ENCODE measurements at places on chromosomes 2 and 18. TPM values are rescaled to one million over a fixed set of nuclear protein-coding genes. Genes with fewer than 3 reads are reported as not detected.

DNA sequence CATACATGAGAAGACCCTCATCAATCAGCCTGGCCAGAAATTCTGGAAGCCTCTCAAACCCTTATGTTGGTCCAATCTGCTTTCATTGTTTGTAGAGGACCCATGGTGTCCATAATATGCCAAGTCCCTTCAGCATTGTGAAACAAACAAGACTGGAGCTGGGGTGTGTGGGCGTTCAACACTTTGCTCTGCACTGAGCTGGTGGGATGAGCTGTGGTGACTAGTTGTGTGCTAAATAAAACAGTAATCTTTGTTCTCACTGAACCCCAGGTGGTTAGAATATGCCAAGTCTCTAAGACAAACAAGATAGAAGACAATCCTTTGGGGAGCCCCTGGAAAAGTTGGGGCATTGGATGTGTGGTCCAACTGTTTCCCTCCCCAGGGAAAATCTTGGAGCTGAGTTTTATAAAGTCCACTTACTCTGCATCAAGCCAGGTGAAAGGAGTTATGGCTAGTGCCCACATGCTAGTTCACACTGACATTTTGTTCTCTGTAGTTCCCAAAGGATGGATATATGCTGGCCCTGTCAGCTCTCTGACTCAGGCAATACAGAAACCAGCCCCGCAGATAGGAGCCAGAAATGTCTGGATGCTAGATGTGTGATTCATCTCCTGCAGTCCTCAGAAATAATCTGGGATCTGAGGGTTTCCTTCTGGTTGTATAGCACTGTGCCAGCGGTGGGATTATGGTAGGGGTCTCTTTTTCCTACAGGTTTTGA is 260.2 kb downstream of the TMX3 start:
- DNase-seq = no peak

GRCh38 chr18:62979900-62980299 is 264.6 kb downstream of the PHLPP1 start:
- DNase-seq = no peak

DNA sequence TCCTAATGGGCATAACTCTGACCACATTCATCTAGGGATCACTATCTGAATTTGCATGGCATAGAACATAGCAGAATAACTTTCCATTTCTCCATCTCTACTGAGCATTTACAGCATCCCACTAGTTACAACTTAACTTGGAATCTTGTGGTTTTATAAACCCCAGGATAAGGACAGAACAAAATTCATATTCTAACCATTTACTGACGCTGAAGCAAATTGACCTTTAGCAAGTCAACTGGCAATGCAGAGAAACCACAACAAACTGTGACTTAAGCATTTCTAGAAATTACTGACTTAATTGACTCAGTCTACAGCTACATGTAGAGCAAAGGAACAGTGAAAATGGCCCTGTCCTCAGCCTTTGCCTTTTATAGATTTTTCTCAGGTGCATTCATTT is 61.2 kb downstream of the DCC start:
- DNase-seq = no peak

- DNase-seq = no peak
Observed at GRCh38 chr2:188884517-188884916, 89.7 kb upstream of the COL3A1 start.

DNA sequence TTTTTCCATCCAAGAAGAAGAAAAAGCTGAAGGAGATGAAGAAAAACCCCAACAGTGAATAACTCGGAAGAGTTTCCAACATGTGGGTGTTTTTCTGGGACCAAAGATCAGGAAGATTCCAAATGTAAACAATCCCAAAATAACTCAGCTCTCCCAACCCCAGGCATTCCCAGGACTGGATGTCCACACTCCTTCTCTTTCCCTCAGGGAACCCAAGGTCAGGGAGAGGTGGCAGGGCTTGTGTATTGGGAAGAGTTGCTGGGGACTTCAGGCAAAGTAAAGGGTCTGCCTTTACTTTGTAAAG is 268.0 kb downstream of the DYSF start:
- DNase-seq = no peak

GRCh38 chr2:182553483-182553882 is 126.6 kb upstream of the PDE1A start:
- DNase-seq = no peak

GRCh38 chr2:238187618-238188548 is 15.6 kb downstream of the ILKAP start:
- DNase-seq = no peak

- DNase-seq = no peak
Observed at GRCh38 chr18:65287652-65288051, 463.2 kb upstream of the CDH7 start.

DNA sequence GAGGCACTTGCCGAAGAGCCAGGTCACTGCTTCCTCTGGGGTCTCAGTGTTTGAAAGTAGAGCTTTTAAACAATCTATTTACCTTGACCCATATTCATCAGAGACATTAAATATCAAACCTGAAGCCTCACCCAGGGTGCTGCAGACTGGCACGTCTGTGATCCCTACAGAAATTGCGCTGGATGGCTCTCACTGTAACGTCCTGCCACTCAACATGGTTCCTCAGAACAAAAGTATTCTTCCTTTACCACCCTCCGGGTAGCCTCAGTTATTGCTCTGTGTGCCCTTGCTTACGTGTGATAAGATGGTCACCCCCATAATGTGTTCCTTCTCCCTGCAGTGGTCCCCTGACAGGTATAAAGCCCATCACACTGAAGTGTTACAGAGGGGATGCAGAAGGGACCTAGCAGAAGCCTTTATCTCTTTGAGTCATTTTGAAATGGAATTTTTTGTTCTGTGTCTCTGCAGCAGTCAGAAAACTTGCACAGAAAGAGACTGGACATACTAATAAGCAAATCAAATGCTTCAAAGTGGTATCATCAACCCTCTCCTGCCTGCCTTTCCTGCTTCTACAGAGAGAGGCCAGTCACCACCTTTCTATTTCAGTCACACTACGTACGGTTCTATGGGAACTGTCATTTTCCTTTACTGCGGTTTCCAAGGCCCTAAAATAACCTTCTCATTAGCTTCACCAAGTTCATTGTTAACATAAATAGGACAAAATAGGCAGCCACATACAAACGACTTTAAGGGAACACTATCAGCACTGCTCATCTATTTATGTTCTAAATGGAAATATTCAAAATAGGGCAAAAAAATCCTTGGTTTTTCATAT is 86.8 kb downstream of the METTL8 start:
- no peak for DNase-seq

- no peak for DNase-seq
Observed at GRCh38 chr2:149446748-149447147, 116.4 kb downstream of the LYPD6 start.

- no peak for DNase-seq
Observed at GRCh38 chr2:176482107-176482506, 212.9 kb downstream of the MTX2 start.

DNA sequence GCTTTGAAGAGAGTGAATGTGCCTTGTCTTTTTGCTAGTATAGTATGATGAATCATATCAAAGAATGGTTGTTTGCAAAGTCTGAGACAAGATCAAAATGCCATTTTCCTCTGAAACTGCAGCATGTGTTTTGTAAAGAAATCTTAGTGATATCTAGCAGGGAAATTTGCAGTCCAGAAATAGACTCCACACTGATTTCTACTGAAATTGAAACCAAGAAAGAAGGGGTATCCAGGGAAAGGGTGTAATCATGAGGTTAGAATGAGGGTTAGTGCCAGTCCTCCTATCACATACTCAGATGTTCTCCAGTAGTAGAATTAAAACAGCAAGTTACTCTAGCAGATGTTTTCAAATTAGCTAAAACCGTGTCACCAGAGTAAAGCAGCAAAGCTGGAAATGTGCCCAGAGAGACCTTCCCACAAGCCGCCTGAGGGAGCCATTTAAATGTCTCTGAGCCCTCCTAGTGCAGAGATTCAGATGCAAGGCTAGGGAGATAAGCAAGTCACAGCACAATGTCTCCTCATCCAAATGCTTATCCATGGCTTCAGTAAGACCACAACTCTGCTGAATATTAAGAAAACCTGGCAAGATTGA is 4.9 kb downstream of the DLGAP1 start:
- DNase-seq = no peak

Gene HOXD13
- not detected for total RNA-seq

Gene ANKRD53
- not detected for total RNA-seq

Gene SAG
- total RNA-seq = 0.32 TPM

Gene DCDC2C
- total RNA-seq = not detected

Gene TCF23
- not detected for total RNA-seq

Gene CYP27A1
- total RNA-seq = 0.39 TPM

Measured in activated T-helper 1 cell treated with anti-CD3 and anti-CD28 coated beads, Interleukin-12 subunit alpha, Interleukin-12 subunit beta, Interleukin-2, Interleukin-4 antibody, amounts not matched to agents 30 ng/mL and 10 ng/mL and 1 ng/mL, durations not matched to agents 14 hours and 24 hours and 36 hours (primary cell).